ENCODE measurements at places on chromosomes 4 and X. TPM values are rescaled to one million over a fixed set of nuclear protein-coding genes. Genes with fewer than 3 reads are reported as not detected.

The SLITRK4 gene
- polyA plus RNA-seq, result 11.8 TPM

The CENPVL1 gene
- polyA plus RNA-seq, result 0.30 TPM

The TGIF2LX gene
- not detected for polyA plus RNA-seq

The SPANXB1 gene
- not detected for polyA plus RNA-seq

The LAGE3 gene
- 15.1 TPM for polyA plus RNA-seq

The PRDM8 gene
- 2.0 TPM for polyA plus RNA-seq

The COX7B2 gene
- not detected for polyA plus RNA-seq

The RADX gene
- 5.2 TPM for polyA plus RNA-seq

The DUSP9 gene
- 56.6 TPM for polyA plus RNA-seq

The ARX gene
- not detected for polyA plus RNA-seq

The POLA1 gene
- 18.4 TPM for polyA plus RNA-seq

The KLB gene
- polyA plus RNA-seq, result 0.13 TPM

The EGFL6 gene
- polyA plus RNA-seq, result 19.1 TPM

The P2RY4 gene
- polyA plus RNA-seq, result 0.17 TPM

The ARAP2 gene
- polyA plus RNA-seq, result 7.6 TPM

The FANCB gene
- polyA plus RNA-seq, result 3.6 TPM

The RWDD4 gene
- 38.3 TPM for polyA plus RNA-seq

The SUPT20HL2 gene
- polyA plus RNA-seq, result not detected

The ODAM gene
- 1.8 TPM for polyA plus RNA-seq

The UNC5C gene
- 42.3 TPM for polyA plus RNA-seq

The DCHS2 gene
- polyA plus RNA-seq, result 6.1 TPM

The MAP9 gene
- 30.3 TPM for polyA plus RNA-seq

The GAGE2A gene
- polyA plus RNA-seq, result not detected

The FGD1 gene
- polyA plus RNA-seq, result 20.7 TPM

The LARP1B gene
- polyA plus RNA-seq, result 19.9 TPM

The IL13RA2 gene
- polyA plus RNA-seq, result 0.94 TPM

The GPRASP1 gene
- 12.3 TPM for polyA plus RNA-seq

All from left renal cortex interstitium (tissue), 4 donors.